ENCODE measurements at places on chromosomes 2 and 18.
A peak's percentile ranks its signal among the peaks of the same experiment; 100 is the strongest.

DNA sequence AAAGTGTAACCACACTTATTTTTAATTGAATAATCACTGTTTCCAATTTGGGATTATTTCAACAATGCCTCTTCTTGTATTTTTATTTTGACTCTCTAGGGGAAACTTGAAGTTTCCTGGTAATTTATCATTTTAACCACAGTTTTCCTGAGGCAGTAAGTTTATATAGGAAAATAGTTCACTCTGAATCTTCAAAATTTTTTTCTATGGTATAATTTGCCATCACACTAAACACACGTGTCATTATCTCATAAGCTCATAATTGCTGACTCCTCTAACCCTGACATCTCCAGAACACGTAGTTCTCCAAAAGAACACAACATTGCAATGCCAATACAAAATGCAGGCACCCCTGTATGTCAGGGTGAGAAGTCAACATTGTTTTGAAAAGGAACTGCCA lies 102.2 kb upstream of the FZD7 start:
- DNase-seq = no peak

DNA sequence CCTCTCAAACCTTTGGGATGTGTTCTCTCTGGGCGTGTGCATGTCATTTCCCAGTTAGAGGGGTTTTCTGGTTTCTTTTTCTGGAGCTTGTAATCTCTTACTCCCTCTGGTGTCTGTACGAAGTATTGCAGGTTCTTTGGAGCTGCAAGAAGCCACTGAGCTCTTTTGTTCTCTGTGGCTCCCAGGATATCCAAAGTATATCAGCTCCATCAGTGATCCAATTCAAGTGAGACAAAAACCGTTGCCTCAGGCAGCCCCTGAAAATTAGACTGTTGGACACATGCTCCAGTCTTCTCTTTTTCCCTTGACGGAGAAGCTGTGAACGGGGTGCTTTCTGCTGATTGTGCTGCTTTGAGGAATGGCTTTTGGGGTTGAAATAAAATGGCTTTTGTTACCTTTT lies 59.0 kb upstream of the LDLRAD4 start:
- DNase-seq = peak; percentile 67

DNA sequence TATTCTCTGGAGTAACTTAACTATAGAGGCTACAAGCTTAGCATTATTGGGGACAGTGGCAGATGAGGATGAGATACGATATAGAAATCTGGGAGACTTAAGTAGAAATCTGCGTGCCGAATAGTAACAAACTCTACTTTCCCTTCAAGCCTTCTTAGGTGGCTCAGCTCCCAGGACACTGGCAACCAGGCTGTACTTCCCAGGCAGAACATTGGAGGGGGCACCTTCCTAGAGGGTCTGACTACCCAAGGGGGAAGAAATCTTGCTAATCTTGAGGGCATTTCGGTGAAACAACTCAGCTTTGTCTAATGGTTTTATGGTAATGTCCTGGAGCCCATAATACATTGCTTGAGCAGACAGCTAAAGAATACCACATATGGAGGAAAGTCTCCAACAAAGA lies 126.2 kb upstream of the DTNA start:
- no peak for DNase-seq

DNA sequence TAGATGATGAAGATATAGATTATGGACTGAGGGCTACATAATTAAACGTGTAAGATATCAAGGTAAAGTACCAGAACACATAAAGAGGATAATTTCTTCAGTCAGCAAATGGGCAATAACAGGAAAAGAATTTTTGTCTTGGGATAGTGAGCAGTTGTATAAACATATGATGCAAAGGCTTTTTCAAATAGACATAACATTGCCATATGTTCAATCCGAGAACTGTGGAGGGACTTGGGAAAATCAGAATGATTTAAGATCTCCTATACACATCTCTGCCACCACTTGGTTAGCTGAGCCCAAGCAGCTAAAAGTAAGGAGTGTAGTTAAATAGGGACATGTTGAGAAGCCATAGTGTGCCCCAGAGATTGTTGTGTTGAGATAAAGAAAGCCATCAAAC lies 287.6 kb upstream of the ZNF521 start:
- DNase-seq = no peak

DNA sequence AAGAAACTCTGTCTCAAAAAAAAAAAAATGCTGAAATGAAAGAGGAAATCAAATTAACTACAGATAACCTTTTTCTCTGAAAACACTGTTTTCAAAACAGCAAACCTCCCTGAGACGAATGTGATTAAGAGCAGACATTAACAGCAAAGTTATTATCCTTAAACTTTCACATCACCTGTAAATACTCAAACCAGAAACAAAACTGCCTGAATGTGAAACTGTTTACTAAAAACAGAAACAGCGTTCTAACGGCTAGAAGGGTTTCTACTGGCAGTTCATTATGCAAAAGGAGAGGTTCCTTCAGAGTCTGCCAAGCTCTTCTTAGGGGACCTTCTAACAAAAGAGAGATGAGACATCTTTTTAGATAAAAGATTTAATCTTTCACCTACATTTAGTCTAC lies 45.9 kb downstream of the PNO1 start:
- DNase-seq = no peak

DNA sequence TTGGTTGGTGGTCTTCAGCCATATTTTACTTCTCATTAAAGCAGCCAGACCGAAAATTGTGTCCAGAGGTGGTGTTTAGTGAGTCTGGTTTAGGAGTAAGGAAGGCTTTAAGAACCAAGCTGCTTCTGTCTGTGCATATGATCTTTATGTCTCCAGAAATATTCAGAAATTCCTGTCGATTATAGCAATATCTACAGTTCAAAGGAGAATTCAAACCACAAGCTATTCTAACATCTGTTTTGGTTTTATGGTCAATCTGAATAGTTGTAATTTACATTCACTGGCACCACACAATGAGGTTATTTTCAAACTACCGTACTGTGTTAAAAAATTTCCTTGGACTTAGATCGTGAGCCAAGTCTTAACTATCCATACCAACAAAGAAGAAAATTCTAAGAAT lies 11.3 kb downstream of the UPP2 start:
- no peak for DNase-seq

GRCh38 chr18:62614494-62614893 lies 91.7 kb downstream of the ZCCHC2 start:
- no peak for DNase-seq

DNA sequence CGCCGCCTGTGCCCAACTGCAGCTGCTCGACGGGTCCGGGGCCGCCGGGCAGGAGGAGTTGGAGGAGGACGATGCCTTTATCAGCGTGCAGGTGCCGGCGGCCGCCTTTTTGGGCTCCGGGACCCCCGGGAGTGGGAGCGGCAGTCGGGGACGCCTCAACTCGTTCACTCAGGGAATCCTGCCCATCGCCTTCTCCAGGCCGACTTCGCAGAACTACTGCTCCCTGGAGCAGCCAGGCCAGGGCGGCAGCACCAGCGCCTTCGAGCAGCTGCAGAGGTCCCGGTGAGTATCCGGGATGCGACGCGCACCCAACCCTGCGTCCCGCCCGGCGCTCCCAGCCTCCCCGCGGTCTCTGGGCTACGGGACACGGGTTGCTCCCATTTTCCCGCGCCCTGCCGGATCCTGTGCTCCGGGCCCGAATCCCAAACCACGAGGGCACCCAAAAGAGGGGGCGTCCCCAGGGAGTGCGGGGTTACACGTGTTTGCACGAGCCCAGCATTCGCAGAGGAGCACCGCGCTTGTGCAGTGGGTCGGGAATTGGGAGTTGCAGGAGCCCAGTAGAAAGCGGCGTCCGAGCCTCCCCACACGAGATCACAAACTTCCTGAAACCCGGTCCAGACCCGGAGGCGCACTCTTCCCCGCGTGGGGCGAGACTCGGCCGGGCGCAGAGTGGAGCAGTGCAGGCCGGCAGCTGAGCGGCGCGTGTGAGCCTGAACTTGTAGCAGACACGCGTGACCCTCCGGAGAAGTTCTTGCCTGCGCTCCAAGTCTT lies 1.2 kb downstream of the CABLES1 start:
- DNase-seq = peak; percentile 54

- no peak for DNase-seq
These were observed 365.0 kb upstream of the CELF4 start for GRCh38 chr18:37930640-37931039.
